HuH-7.5 (cell line): ENCODE measurements at places on chromosomes 7 and 10.

- DNase-seq: no peak
Observed at GRCh38 chr7:117659531-117660011, 179.7 kb downstream of the CFTR start.

DNA sequence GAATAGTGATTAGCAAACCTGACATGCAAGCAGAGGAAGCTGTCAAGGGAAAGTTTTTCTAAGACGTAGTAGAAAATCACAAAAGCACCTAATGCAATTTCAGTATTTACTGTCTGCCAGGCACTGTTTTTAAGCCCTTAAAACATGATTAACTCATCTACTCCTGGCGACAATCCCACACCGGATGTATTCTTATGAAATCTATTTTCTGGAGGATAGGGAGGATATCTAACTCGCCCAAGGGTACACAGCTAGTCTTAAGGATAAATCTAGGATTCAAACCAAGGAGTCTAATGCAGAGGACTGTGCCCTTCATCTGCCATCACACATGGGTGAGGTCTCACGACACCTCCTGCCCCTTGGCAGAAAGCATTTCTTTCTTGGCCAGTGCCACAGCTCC is 47.8 kb upstream of the FIGNL1 start:
- DNase-seq: no peak

DNA sequence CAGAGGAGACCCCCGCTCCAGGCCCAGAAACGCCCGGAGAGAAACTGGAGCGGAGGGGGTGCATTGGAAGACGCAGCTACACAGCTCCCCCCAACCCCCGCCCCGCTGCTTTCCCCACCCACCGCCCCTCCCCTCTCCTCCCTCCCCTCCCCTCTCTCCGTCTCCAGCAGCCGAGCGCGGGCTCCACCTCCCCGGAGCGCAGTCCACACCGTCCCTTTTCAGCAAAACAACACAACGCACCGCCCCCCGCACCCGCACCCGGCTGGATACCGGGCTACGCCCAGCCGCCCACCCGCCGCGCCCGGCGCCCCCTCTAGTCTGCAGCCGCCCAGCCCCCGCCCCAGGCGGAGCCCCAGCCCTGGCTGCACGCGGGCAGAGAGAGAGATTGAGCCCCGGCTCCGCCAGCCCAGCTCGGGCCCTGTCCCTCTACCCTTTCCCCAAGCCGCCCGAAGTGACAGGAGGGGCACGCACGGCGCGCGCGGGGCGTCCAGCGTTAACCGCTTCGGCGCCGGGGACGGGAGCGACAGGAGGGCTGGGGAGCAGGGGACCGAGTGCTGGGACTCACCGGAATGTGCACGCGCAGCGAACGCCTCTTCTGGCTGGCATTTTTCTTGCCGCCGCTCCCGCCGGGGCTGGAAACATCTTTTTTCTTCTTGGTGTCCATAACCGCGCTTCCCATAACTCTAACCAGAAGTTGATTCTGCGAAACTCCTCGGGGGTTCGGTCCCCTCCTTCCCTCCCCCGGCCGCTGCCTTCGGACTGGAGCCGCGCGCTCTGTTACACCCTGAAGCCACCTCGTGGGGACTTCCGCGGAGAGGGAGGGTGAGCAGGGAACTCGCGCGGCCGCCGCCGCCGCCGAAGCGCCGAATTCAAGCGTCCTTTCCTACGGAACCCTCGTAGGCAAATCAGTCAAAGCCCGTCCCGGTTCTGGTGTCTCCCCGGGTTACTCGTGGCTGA is 695 bp downstream of the PRKAG2 start:
- DNase-seq: peak; percentile 81

GRCh38 chr10:46528171-46528671 is 28.2 kb downstream of the GPRIN2 start:
- no peak for DNase-seq

- DNase-seq: no peak
Observed at GRCh38 chr10:124482236-124482800, 20.7 kb downstream of the LHPP start.

DNA sequence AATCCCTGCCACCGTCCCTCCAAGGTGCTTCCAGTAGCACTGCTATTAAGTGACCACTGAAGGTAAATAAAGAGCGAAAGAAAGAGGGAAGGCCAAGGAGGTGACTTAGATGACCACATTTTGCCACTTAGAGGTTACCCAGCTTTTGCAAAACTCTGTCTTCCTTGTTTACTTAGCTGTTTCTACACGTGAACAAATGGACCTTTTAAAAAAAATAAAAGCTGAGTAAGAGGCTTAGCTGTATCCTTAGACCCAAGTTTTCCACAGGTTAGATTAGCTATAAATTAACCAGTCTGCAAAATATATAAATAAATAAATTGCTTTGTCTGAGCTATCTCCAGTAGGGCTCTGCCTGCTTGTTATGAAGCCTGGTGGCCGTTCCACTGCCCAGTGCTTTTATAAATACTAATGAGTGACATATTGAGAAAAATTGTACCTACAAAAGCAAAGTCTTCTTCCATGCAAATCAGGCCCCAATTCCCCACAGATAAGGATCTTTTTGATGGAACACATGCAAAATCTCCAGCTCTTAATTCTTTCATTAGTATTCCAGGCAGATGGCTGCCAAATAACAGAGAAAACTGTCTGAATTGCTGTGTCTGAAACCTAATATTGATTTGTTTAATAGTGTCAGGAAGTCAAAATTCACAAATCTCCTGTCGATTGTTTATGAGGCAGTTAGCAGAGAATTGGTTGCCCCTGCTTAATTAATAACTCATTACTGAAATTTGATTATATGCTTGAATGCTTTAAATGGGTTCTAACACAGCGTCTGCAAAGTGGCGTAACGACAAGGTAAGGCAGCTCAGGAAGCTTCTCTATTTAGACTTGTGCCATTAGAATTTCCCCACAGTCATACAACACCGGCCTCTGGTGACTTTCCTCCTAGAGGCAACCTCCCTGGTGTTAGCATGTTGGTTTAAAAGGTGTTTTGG is 176.7 kb downstream of the EMX2 start:
- DNase-seq: no peak

DNA sequence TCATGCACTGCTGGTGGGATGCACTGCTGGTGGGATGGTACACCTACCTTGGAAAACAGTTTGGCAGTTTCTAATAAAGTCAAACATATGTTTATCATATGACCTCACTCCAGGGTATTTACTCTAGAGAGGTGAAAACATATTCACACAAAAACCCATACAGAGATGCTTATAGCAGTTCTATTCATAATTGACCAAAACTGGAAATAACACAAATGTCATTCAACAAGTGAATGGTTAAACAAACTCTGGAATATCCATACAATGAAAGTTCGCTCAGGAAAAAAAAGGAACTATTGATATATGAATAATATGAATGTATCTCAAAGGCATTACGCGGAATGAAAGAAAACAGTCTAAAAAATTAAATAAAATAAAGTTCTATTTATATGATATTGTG is 19.5 kb downstream of the CCDC71L start:
- no peak for DNase-seq

DNA sequence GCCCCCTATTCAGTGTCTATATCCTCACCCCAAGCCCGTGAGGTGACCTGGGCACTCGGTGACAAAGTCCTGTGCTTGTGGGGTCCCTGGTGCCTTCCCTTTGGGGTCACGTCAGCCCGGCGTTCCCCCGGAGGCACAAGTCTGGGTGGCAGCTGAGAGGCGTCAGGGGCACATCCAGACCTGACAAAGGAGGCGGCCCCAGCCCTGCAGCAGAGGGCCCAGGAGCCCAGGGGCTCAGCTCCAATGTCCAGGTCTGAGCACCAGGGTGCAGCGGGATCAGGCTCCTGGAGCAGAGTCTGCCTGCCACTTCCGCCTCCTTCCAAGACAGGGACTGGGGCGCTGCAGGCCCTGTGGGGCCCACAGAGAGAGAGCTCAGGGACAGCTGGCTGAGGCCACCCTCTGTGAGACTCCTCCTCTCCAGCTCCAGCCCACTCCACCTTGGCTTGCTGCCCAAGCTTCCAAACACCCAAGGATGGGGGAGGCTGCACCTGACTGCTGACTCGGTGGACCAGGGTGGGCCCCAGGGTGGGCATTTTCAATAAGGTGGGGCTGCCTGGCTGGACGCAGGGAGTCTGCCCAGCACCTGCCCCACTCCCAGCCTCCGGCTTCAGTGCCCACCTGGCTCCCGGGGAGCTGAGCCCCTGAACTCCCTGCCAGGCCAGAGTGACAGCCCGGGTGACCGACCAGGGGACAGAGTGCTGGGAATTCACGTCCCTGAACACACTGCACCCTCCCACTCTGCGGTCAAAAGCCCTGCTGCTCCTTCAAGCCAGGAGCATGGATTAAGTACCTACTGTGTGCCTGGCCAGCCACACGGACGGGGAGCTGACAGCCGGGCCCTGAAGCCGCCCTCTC is 1.0 kb upstream of the KNDC1 start:
- no peak for DNase-seq
